ENCODE measurements at places on chromosomes 3 and 15. TPM values are rescaled to one million over a fixed set of nuclear protein-coding genes. Genes with fewer than 3 reads are reported as not detected.

DNA sequence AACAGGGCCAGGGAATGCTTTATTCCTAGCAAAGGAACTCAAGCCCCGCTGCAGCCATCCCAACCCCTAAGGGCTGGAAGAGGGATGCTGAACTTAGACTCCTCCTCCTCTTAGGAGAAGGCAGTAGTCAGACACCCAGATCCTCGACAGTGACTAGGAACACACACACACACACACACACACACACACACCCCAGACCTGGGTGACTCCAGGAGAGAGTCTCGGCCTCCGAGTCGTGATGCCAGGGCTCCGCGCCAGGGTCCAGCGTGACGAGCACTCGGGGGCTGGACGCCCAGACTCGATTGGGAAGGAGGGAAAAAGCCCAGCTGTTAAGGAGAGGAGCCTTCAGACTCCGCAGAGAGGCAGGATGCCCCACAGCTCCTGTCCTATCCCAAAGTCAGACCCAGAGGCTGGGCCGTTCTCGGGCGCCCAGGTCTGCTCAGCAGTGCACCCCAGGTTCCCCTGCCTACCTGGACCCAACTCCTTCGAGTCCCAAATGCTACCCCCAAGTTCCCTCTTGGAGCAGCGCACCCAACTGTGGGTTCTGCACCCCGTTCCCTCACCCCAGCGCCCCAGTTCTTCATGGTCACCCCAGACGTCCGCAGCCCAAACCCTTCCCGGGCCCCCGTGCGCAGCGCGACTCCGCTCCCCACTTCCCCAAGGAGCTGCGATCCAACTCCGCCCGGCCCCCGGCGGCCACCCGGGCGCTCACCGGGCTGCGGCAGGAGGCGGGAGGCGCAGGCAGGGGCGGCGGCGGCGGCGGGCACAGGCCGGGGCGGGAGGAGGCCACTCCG lies 421 bp downstream of the BMF start:
- no peaks in the 10 kb centered on the region for H3K36me3 ChIP-seq
- DNase-seq = no peak
- H3K4me3 ChIP-seq = peak overlapping the region; percentile 75
- peaks cover 49% of the 10 kb centered on the region for H3K4me1 ChIP-seq
- peak overlapping the region; percentile 93 for H3K27ac ChIP-seq

The AGBL1 gene
- 0.11 TPM for total RNA-seq

DNA sequence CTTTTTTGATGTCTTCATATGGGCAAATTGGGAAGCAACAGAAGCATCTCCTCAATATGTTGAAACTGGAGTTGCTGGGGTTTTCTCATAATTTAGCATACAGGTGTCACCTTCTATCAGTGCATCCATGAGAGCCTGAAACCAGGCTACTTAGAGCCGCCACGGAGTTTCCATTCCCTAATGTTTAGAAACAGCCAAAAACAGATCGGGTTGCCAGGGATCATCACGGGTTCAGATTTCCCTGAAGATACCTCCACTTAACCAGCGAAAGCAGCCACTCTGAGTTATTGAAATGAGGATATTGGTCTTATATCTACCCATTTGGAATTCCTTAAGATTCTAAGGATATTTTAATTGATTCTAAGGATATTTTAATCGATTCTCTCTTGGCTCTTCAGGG lies 14.5 kb downstream of the TERB2 start:
- no peak for DNase-seq
- H3K27me3 ChIP-seq = no peaks in the 10 kb centered on the region
- no peaks in the 10 kb centered on the region for H3K4me1 ChIP-seq
- no peak overlapping the region for H3K27ac ChIP-seq

DNA sequence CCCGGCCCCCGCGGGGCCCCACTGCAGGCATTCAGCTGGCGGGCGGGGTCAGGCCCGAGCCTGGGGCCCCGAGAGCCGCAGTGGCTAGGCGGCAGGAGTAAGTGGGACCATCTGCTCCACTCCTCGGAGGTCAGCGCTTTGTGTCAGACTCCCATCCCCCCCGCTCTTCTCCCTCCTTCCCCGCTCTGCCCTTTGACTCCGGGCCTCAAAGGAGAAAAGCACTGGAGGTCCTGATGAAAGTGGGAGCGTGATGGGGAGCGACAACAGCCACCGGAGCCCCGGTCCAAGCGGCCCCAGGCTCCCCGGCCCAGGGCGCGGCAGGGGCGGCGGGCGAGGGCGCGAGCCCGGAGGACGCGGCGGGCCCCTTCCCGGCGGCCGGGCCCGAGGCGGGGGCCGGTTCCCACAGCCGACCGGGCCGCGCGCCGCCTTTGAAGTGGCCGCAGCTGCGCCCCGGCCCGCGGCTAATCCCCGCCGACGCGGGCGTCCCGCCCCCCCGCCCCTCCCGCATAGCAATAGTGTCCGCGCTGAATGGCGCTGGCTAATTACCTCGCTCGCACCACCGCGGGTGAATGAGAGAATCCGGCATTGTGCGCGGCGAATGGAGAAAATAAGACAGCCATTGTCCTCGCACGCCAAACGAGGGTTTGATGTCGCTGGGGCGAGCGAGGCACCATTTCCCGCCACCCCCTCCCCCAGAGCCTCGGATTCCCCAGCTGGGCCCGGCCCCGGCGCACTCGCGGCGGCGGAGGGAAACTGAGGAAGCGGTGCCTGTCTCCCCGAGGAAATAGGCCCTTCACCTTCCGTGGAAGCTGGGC lies 22.4 kb downstream of the IGDCC3 start:
- H3K27ac ChIP-seq = no peak overlapping the region
- peaks cover 16% of the 10 kb centered on the region for H3K27me3 ChIP-seq
- H3K4me3 ChIP-seq = peak overlapping the region; percentile 37
- peaks cover 6% of the 10 kb centered on the region for H3K4me1 ChIP-seq

DNA sequence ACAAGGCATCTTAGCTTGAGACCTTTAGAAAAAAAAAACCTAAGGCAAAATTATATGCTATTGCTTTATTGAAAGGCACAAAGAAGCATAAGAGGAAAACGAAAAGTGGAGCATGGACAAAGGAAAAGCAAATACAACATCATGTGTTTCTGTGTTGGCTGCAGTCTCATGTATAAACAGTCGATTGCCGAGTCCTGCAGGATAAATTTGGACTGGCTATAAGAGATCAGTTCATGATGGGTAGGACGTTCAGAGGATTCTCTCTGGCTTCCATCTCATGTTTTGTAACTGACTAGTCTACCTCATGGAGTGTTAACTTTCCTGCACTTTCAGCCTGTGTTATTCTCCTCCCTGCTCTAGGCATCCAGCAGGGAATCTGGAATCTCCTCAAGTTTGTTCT lies 21.9 kb upstream of the CCDC50 start:
- no peak overlapping the region for H3K4me3 ChIP-seq
- no peak overlapping the region for H3K27ac ChIP-seq
- DNase-seq = no peak
- no peaks in the 10 kb centered on the region for H3K27me3 ChIP-seq

The DLL4 gene
- 0.68 TPM for total RNA-seq

The NPAP1 gene
- not detected for total RNA-seq

DNA sequence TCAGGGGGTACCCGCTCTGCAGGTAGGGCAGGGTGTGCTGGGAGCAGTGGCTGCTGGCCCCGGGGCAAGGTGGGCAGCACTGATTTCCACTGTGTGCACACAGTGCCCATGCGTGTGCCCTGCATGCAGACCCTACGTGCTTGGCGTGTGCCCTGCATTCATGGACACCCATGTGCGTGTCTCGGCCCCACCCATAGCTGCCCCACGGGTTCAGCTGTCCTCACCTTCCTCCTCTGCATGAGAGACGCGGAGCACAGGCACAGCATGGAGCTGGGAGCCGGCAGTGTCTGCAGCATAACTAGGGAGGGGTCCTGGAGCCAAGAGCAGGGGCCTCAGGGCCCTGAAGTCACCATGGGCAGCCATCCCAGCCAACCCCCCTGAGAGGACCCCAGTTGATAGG lies 1.6 kb upstream of the UCN2 start:
- no peak overlapping the region for H3K27ac ChIP-seq
- no peak overlapping the region for H3K4me3 ChIP-seq
- H3K27me3 ChIP-seq = no peaks in the 10 kb centered on the region

DNA sequence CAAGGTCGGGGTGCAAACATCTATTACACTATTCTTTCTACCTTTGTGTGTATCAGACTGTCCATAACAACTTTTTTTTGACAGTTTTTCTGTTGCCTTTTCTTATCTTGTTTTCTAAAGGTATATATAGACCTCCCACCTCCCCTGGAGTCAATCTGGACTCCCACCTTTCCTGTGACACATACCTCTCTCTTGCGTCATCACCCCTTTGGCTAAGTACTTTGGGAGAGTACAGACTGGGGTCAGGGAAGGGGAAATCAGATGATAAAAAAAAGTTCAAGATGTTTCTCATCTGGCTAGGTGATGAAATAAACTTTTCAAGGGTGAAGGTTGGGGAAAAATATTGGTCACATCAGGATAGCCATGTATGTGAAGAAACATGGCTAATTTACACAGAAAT lies 17.2 kb downstream of the TSPAN3 start:
- no peaks in the 10 kb centered on the region for H3K27me3 ChIP-seq
- H3K27ac ChIP-seq = no peak overlapping the region
- H3K4me1 ChIP-seq = peaks cover 13% of the 10 kb centered on the region
- no peak overlapping the region for H3K4me3 ChIP-seq
- no peak for DNase-seq

GRCh38 chr15:78808550-78808949 lies 2.7 kb downstream of the ADAMTS7 start:
- H3K27me3 ChIP-seq = no peaks in the 10 kb centered on the region
- H3K36me3 ChIP-seq = no peaks in the 10 kb centered on the region
- DNase-seq = no peak

The MFGE8 gene
- 110 TPM for total RNA-seq

DNA sequence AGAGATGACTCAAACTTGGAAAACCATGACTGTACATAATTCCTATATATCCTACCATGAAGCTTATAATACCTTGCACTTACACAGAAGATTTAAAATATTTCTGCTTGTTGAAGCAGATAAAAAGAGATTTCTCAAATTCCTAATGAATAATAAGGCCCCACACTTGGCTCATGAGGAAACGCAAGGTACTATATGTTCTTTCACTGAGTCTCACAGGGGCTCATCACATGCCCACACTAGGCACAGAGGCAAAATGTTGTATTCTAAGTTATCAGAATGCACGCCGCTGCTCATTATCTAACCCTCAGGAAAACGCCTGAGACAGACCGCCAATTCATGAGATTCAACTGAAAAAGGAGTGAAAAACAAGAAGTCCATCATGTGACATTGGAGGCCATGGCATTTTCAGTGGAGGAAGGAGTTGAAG lies 5.6 kb downstream of the MYO1E start:
- no peaks in the 10 kb centered on the region for H3K27me3 ChIP-seq
- DNase-seq = no peak
- H3K27ac ChIP-seq = no peak overlapping the region
- peaks cover 8% of the 10 kb centered on the region for H3K4me1 ChIP-seq

The WDR49 gene
- 9.5 TPM for total RNA-seq

GRCh38 chr3:52086976-52087663 lies 30.7 kb upstream of the DUSP7 start:
- no peak overlapping the region for H3K4me3 ChIP-seq
- no peaks in the 10 kb centered on the region for H3K27me3 ChIP-seq
- no peaks in the 10 kb centered on the region for H3K36me3 ChIP-seq
- H3K27ac ChIP-seq = no peak overlapping the region
- H3K4me1 ChIP-seq = no peaks in the 10 kb centered on the region
- no peak for DNase-seq

DNA sequence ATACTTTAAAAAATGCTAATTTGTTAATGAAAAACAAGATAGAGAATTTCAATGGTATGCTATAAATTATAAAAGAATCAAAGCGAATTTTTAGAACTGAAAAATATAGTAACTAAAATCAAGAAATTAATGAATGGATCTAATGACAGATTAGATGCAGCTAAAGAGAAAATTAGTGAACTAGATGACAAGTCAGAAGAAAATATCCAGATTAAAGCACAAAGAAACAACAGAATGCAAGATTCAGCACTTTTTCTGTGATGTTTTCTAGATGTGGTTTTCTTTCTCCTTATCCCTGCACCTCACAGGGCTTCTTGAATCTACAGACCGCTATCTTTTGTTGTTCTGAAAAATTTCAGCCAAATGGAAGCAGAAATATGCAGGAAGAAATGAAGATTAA lies 54.4 kb downstream of the INO80 start:
- peaks cover 22% of the 10 kb centered on the region for H3K36me3 ChIP-seq
- H3K27ac ChIP-seq = no peak overlapping the region

DNA sequence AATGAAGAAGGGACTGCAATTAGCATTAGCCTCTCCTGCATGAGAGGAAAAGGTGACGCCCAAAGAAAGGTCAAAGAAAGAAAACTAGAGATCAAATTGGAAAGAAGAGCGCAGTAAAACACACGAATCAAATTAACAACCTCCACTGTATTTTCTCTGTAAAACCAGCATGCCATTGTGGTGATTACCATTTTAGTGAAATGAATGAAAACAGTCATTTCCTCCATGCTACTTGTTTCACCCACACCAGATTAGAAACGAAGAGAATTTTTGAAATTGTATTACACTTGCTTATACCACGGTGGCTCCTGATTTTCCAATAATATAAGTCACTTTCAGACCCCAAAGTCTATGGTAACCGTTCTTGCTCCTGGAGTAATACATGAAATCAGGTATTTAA lies 71.6 kb downstream of the SUMF1 start:
- H3K4me3 ChIP-seq = no peak overlapping the region
- H3K27me3 ChIP-seq = no peaks in the 10 kb centered on the region
- peaks cover 24% of the 10 kb centered on the region for H3K36me3 ChIP-seq

All from esophagus squamous epithelium (tissue), 5 donors.